ENCODE measurements at places on chromosomes 7 and 10. TPM values are rescaled to one million over a fixed set of nuclear protein-coding genes. Genes with fewer than 3 reads are reported as not detected.
A peak's percentile ranks its signal among the peaks of the same experiment; 100 is the strongest.

TMEM273 gene
- not detected for total RNA-seq

- DNase-seq: no peak
Measured at GRCh38 chr7:7672545-7673239, 32.1 kb downstream of the UMAD1 start.

PKD2L1 gene
- total RNA-seq: not detected

DNA sequence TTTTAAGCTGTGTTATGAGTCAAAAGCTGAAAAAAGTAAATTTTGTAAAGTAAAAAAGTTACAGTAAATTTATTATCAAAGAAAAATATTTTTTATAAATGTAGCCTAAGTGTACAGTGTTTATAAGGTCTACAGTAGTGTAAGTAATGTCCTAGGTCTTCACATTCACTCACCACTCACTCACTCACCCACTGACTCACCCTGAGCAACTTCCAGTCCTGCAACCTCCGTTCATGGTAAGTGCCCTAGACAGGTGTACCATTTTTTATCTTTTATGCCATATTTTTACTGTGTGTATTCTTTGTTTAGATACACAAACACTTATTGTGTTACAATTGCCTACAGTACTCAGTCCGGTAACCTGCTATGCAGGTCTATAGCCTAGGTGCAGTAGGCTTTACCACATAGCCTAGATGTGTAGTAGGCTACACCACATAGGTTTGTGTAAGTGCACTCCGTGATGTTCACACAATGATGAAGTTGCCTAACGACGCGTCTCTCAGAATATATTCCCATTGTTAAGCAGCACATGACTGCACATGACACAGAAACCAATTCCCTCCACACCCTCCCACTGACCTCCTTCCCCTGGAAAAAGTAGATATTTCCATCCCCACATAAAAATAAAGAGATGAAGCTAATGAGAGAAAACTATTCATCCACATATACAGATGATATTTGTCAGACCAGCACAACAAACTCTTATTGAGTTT, 44.8 kb upstream of the FGL2 start:
- no peak for DNase-seq

CALML3 gene
- not detected for total RNA-seq

DNA sequence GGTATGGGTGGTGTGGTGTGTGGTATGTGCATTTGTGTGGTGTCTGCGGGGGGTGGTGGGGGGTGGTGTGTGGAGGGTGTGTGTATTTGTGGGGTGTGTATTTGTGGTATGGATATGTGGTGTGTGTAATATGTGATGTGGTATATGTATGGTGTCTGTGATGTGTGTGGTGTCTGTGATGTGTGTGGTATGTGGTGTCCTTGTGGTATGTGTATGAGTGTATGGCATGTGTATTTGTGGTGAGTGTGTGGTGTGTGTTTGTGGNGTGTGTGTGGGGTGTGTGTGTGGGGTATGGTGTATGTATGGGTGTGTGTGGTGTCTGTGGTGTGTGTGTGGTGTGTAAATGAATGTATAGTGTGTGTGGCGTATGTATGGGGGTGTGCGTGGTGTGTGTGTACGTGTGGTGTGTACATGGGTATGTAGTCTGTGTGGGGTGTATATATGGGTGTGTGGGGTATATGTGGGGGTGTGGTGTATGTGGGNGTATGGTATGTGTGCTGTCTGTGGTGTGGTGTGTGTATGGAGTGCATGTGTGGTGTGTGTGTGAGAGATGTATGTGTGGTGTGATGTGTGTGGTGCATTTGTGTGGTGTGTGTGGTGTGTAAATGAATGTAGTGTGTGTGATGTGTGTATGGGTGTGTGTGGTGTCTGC, 27.1 kb upstream of the CHST15 start:
- DNase-seq: no peak

- DNase-seq: peak; percentile 70
Measured at GRCh38 chr10:18666810-18667209, 7.6 kb downstream of the ARL5B start.

PTF1A gene
- not detected for total RNA-seq

All from A172 (cell line).